ENCODE measurements at places on chromosomes 2 and 18.
A peak's percentile ranks its signal among the peaks of the same experiment; 100 is the strongest.

GRCh38 chr2:195610717-195611116, 46.3 kb upstream of the SLC39A10 start:
- DNase-seq = no peak

DNA sequence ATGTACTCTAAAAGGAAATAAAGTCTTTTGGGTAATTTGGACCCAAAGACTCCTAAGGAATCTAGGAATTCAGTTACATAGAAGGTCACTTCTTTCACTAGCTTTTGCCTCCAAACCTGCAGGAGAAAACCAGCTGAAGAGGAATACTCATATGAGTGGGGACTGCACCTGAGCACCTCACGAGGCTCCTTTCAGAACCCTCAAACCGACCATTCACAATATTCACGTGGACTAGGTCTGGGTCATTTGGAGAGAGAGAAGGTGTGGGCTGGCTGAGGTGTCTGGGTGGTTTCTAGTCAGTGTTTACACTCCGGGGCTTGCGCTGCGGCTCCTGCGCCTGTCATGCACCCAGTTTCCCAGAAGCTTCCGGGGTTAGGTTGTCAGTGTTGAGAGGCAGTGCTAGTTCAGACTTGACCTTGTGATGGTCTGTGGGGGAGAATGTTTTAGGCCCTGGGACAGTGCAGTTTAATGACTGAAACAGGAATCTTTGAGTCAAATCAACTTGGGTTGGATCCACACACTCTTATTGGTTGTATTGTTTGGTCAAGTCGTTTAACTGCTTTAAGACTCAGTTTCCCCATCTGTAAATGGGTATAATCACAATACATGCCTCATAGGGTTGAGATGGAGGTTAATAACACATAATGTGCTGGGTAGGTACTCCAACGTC, 78.4 kb downstream of the LIMS1 start:
- no peak for DNase-seq

- DNase-seq = no peak
These were observed 265.7 kb upstream of the NT5C1B start for GRCh38 chr2:18855027-18855426.

DNA sequence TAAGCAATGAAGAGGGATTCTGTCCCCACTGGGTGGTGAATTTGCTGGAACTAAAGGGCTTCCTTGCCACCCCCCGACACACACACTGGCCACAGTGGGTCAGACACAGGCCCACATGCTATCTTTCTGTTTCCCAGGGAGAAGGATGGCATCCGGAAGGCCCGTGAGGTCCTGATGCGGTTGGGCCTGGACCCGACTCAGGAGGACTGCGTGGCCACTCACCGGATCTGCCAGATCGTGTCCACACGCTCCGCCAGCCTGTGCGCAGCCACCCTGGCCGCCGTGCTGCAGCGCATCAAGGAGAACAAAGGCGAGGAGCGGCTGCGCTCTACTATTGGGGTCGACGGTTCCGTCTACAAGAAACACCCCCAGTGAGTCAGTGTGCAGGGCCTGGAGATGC, 44.6 kb downstream of the HK2 start:
- DNase-seq = no peak

DNA sequence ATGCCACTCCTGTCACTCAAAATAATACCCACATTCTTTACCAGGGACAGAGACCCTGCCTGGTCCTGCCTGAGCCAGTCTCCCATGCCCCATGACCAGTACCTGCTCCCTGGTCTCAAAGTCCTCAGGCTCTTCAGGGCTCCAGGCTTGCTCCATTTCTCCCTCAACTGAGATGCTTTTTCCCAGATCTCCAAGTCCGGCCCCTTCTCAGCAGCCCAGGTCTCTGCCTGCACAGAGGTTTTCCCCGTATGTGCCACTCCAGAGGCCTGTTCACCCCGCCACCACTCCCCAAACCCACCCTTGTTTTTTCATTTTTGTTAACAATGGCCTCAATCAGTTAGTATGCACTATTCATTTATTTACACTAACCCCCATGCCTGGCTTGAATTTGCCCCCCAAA, 499.5 kb upstream of the MYT1L start:
- no peak for DNase-seq

DNA sequence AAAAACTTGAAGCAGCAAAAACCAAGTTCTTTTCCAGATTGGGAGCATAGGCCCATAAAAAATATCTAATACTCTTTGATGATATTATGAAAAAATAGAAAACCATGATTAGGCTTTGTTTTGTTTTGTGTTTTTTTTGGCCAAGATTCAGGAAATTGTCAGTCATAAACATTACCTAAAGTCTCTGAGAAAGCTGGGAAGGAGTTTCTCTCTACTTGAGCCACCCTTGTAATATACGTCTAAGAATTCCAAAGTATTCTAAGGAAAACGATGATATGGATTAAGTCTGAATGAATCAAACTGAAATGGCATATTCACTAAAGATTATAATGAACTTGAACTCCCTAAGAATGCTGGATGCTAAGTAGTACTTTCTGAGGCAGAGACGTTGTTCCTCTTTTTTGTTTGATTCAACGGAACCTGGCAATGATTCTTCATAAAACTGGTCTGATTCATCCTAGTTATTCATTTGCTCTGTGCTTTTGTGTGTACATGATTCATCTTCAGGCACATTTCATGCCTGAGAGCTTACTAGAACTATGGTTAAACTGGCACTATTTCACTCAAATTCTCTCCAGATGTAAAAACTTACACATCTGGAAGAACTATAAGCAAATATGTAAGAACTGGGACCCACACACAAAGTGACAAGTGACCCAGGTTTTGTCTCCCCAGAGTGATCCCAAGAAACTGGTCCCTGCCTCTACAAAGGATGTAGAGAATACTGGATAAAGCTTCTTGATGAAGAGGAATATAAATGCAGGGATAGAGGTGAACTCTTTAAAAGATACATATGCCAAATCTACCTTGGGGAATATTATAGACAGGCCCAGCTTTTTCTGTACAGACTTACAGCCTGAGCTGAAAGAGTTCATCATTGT, 159.7 kb downstream of the DOCK10 start:
- DNase-seq = no peak

GRCh38 chr2:156379071-156379470, 46.5 kb upstream of the NR4A2 start:
- DNase-seq = no peak

- DNase-seq = no peak
These were observed 332.2 kb downstream of the EIPR1 start for GRCh38 chr2:3045318-3045921.

GRCh38 chr2:20595439-20596192, 55.3 kb downstream of the HS1BP3 start:
- no peak for DNase-seq

DNA sequence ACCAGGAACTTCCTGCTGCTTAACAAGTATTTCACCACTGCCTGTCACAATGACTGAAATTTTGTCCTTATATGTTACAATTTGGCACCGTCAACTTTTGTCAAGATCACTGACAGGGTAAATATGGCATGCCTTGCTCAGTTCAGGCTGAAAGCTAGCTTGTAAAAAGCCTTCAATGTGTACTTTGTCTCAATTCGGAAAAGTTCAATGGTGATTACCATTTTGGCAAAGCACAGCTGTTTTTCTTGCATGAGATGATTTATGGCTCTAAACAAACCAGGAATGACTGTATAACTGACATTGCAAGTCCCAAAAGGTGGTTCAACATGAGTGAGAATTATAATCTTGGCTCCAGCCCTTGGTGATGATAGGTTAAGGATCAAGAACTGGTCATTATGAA, 1255.2 kb downstream of the CNTNAP5 start:
- no peak for DNase-seq

- no peak for DNase-seq
These were observed 263.6 kb downstream of the GBX2 start for GRCh38 chr2:235904585-235904931.

DNA sequence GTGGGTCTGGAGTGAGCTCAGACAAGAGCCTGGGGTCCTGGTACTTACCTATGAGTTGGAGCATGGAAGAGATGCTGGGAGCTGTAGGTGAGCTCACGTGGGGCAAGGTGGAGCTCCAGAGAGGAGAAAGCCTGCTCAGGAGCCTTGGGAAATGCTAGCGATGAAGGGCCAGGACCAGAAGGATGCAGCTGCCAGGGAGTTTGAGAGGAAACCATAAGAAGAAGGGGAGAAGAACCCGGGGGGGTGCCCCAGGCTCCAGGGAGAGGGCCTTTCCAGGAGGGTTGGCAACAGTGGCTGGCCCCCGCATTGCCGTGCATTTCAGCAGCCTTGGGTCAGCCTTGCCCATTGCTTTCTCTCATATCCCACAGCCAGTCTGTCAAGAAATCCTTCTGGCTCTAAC, 268.7 kb downstream of the GLI2 start:
- DNase-seq = no peak

DNA sequence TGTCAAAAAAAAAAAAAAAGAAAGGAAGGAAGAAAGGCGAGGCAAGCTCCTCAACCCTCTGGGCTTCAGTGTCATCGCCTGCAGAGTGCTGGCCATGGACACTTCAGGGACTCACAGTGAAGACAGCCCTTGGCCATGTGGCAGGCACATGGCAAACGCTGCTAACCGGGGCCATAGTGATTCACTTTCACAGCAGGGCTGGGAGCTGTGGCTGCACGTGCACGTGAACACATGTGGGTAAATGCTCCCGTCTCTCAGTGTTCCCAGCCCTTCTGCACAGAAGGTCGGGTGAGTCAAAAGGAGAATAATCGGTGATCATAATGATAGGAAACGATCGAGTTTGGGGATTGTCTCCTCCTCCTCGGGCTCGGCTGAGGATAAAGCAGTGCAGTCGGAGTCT, 46.1 kb upstream of the UBE2F start:
- no peak for DNase-seq

DNA sequence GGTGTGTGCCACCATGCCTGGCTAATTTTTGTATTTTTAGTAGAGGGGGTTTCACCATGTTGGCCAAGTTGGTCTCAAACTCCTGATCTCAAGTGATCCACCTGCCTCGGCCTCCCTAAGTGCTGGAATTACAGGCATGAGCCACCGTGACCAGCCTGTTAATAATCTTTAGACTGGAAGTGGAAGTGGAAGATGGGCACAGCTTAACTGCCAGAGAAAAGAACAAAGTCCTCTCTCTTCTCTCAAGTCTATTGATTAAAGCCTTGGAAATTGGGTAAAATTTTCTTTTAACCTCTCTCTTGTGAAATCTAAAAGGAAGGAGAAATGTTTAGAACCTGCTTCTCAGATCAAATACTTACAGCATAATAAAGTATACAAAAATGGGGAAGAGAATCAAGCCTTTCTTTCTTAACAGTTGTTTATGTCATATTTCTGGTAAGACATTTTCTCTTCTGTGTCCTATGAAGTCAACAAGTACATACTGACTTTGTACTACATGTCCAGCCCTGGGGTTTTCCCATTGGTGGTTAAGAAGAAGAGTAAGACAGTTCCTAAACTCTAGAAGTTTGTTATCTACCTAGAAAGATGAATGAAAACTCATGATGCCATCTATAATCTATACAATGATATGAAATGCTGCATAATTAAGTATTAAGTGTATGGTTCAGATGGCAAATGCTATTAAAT, 4.6 kb downstream of the TMEM169 start:
- DNase-seq = no peak

DNA sequence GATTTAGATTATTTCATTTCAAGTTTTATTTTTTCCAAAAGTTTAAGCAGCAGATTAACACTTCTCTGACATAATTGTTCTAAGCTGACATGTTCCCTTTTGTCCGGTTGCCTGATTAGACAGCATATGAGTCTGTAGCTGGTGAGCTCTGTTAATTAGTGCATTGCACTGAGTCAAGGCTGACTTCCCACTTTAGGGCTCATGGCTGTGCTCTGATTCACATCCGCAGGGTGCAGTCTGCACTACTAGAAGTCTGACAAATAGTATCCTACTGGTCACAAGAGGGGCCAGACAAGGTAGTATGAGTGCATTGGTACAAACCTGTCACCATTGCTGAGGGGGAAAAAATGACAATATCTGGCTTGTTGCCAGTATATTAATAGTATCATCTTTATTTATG, 443.9 kb upstream of the ZNF804A start:
- DNase-seq = no peak

- DNase-seq = no peak
These were observed 95.9 kb downstream of the CRIM1 start for GRCh38 chr2:36451512-36451911.

DNA sequence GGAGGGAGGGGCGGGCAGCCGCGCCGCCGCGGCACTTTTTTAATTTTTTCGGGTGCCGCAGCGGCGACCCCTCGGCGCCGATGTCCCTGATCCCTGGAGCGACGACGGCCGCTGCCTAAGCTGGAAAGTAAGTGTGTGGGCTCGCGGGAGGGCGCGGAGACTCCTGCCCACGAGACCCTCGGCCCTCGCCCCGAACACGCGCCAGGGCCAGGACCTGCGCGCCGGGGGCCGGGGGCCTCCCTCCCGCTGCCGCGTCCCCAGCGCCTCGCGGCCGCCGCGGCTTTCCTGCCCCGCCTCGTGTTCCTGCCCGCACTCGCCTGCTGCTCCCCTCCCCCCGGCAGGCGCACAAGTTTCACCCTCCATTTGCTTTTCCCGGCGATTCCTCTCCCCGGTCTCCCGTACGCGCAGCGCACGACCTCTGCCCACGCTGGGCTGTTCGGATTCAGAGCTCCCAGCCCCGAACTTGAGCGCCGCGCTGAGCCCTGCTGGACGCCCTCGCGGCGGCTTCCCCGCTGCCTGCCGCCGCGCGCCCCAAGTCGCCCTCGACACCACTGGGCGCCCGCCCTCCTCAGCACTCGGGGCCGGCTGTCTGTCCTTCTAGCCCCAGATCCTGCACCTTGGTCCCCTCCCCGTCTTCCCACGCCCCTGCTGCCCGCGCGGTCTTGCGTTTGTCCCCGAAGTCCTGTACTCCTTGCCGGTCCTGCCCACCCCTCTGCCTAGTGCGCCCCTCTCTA, 507 bp downstream of the PKP4 start:
- DNase-seq = peak; percentile 39

DNA sequence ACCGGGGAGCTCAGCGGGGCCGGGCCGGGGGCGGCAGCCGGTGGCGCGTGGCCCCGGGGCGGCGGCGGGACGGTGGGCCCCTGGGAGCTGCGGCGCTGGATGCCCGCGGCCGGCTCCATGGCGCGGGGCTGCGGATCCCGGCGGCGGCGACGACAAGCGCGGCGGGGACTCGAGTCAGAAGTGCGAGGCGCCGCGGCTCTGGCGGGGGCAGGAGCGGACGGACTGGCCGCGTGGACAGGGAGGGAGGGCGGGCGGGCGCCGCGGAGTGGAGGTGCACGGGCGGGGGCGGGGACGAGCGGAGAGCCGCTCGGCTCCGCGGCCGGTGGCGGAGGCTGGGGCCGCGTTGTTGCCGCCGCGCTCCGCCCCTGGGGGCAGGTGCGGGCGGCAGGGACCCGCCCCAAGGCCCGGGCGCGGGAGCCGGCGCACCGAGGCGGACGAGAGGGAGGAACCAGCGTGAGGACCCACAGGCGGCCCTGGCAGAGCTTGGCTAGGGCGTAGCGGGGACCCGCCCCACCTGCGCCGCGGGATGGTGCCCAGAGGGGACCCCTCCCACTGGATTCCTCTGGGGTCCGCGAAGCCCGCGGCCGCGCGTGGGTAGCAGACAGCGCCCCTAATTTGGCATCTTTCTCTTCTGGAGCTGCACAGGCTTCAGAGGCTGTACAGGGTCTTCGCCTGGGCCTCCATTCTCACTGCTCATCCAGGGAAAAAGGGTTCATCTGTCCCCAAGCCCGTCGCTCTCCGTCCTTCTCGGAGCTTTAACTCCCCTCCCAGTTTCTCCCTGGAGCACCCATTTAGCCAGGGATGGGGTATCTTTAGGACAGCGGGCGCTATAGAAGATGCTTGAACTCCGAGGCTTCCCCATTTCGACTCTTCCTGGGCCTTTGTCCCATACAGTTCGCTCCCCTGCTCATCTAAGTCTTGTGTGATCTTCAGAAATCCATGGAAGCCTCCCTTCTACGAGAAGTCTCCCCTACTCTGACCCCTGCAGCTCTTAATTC, at the start of gene TMEM163:
Gene TMEM163 (minus strand): TSS at position 184 of the 998 bp plus-strand sequence.
- no peak for DNase-seq

- no peak for DNase-seq
These were observed 26.4 kb upstream of the ATP5MC3 start for GRCh38 chr2:175207741-175208438.

GRCh38 chr18:13455471-13455870, 236.9 kb downstream of the LDLRAD4 start:
- DNase-seq = no peak
